ENCODE measurements at places on chromosomes 3 and 15. TPM values are rescaled to one million over a fixed set of nuclear protein-coding genes. Genes with fewer than 3 reads are reported as not detected.

Gene UBAP1L
- 1.1 TPM for total RNA-seq

GRCh38 chr3:195105389-195105788, 165.6 kb downstream of the XXYLT1 start:
- no peak overlapping the region for H3K4me3 ChIP-seq
- no peaks in the 10 kb centered on the region for H3K36me3 ChIP-seq
- H3K27me3 ChIP-seq, result no peaks in the 10 kb centered on the region
- H3K4me1 ChIP-seq, result peaks cover 41% of the 10 kb centered on the region

Gene ANXA2
- total RNA-seq, result 173 TPM

DNA sequence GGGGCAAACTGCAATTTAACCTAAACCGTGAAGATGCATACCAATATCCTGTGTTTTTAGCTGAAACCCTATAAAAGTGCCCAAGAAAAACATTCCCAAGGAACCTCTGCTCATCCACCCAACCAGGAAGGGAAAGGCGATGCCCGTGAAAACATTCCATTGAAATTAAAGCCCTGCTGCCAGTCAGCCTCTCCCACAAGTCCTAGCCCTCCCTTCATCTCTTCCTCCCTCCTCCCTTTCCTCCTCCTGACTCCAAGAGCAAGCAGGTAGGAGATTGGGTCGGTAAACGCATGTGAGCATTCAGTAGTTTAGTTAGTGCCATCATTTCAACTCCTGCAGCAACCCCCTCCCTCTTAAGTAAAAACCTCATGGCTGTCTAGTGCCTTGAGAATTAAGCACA, 27.7 kb downstream of the HES1 start:
- no peaks in the 10 kb centered on the region for H3K36me3 ChIP-seq
- H3K4me3 ChIP-seq, result no peak overlapping the region
- peaks cover 54% of the 10 kb centered on the region for H3K27me3 ChIP-seq
- no peak for DNase-seq
- H3K4me1 ChIP-seq, result no peaks in the 10 kb centered on the region
- no peak overlapping the region for H3K27ac ChIP-seq

Data from heart right ventricle (tissue), 16 donors.